ENCODE measurements at places on chromosomes 7 and 10.

- no peak for DNase-seq
These were observed 315.3 kb downstream of the SDK1 start for GRCh38 chr7:3616306-3616705.

- no peak for DNase-seq
These were observed 232.6 kb downstream of the ADK start for GRCh38 chr10:74383642-74384041.

DNA sequence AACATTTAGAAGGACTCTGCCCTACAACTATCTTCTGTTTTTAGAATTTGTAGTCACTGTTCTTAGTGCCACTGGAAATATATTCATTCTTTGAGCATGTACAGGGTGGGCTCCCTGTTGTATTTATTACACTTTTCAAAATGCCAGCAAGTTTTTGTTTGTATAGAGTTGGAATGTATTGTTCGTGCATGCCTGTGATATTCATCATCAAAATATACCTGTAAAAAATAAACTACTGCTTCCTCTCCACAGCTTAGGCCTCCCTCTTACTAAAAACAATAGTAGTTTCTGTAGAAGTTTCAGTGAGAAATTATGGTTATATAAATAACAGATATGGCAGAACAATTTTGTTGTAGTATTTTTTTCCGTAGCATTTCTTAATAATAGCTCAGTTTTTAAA, 61.6 kb downstream of the NHLRC2 start:
- no peak for DNase-seq

DNA sequence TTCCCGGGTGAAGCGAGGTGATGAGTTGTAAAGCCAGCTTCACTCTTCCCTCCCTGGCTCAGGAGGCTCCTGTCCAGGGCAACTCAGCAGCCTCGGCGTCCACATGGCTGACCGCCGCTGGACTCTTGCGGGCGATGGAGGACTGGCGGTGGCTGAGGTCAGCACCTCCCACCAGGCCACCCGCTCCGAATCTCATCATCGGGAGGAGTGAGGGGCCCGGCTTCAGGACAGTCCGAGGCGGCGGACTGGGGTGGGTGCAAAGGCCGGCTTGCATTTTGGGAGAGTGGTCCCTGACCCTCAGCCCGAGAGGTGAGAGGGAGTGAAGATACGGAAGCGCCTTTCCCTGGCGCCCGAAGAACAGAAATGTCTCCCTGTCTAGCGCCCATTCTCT, 759 bp downstream of the DNAJB12 start:
- no peak for DNase-seq

DNA sequence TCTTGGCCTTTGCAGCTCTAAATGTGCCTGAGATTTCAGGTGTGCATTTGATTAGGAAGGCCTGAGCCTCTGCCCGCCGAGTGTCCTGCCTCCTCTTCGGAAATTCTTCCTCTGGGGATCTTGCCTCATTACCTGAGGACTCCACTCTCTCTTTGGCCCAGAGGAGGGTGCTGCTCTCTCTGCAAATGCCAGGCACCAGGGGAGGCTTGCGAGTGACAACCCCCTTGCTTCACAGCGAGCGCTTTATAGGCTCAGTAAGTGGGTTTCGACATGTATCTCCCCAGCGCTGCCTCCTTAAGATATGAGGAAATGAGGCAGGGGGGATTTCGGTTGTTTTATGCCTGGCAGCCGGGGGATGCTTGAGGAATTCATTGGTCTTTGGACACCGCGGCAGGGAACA, 423.9 kb downstream of the GLRX3 start:
- DNase-seq: no peak

- no peak for DNase-seq
These were observed 270.5 kb upstream of the PLPP4 start for GRCh38 chr10:120186506-120186905.

- no peak for DNase-seq
These were observed 640.0 kb downstream of the IPMK start for GRCh38 chr10:57627642-57628178.

DNA sequence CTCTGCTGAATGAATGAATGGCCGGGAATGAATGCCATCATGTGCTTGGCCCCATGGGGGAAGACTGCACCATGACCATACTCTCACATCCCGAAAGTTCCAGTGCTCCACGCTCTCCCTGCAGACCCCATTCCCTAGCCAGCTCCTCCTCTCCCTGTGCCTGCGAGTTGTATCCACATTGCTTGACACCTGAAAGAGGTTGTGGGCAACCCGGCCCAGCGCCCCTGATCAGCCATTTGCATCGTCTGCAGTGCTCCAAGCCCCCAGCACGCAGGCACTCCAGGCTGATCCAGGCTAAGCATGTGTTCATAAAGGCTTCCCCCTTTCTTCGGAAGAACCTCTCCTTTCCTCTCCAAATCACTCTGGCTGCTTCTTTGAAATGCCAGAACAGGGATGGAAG, 354.4 kb upstream of the MKI67 start:
- no peak for DNase-seq

DNA sequence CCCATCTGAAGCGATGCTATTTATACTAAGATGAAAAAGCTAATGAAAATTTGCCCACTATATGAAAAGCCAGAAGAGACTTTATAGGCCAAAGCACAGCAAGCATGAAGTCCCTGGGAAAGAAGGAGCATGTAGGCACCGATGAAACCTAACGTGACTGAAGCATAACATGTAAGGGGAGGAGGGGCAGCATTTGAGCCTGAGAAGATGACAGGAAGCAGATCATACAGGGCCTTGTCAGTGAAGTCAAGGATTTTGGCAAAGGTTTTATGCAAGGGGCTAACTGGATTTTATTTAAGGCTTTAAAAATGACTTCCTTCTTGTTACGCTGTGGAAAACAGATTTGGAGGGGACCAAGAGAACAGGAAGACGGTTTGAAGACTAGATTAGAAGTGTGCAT, 744.0 kb downstream of the PHTF2 start:
- DNase-seq: no peak

GRCh38 chr7:47103498-47104205, 478.3 kb downstream of the TNS3 start:
- no peak for DNase-seq

DNA sequence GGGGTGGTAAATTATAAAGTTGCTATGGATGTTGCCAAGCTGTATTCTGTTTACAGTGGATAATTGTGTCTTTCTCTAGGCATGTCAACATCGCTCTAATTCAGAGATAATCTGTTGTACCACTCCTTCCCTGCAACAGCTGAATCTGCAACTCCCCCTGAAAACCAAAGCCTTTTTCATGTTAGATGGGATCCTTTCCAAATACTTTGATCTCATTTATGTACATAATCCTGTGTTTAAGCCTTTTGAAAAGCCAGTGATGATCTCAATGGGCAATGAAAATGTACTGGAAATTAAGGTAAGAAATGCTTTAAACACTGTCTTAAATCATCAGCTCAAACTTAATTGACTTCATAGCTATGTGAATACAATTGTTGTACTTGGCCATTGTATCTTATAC, 91.0 kb downstream of the MET start:
- peak; percentile 27 for DNase-seq

DNA sequence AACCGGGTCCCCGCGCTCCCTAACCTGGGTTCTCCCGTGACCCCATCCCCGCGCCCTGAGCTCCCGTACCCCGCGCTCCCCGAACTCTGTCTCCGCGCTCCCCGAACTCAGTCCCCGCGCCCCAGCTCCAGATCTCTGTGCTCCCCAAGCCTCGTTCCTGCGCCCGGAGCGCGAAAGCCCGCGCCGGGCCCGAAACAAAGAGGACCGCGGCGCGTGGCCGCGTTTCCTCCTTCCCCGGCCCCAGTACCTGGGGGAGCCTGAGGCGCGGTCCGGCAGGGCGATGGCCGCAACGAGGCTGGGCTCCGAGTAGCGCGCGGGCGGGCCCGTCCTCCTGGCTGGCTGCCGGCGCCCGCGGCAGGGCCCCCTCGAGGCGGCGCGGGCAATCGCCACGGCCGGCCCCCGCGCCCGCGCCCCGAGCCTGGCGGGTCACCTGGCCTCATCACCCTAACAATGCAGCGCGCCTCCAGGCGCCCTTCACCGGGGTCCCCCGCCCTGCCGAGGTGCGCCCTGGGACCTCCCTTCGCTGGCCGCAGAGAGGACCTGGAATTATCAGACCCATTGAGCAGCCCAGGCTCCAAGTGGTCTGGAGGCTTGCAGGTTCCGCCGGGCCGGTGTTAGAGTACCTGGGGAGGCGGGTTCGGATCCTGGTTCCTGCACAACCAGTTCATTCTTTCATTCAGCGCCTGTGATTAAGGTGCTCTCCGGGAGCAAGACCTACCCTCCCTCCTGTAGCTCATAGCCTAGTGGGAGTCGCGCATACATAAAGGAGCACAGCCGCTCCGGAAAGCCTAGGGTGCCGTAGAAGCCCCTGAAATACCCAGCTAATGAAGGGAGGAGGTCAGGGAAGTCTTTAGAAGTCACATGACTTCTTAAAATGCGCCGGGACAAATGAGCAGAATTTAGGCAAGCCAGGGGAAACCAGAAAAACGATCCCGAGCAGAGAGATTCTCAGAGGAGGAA, at the start of gene TNS3:
Gene TNS3 (minus strand): TSS at position 308 of the 960 bp plus-strand sequence. CDS start 142,475 bp downstream, outside the sequence.
- peak; percentile 54 for DNase-seq

DNA sequence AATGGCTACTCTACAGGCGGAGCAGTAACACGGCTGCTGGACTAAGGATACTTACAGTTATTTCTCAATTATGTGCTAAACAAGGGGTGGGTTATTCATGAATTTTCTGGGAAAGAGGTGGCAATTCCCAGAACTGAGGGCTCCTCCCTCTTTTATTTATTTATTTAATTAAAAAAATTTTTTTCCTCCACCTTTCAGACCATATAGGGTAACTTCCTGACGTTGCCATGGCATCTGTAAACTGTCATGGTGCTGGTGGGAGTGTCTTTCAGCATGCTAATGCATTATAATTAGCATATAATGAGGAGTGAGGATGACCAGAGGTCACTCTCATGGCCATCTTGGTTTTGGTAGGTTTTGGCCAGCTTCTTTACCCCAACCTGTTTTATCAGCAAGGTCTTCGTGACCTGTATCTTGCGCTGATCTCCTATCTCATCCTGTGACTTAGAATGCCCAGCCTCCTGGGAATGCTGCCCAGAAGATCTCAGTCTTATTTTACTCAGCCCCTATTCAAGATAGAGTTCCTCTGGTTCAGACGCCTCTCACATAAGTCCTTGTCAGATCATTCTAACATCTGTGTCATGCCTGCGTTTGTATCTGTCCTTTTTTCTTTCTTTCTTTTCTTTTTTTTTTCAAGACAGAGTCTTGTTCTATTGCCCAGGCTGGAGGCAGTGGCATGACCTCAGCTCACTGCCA, 15.9 kb upstream of the STOX1 start:
- DNase-seq: no peak
